Spinal cord (tissue), 10 donors: ENCODE measurements at places on chromosomes 13 and 19.
A peak's percentile ranks its signal among the peaks of the same experiment; 100 is the strongest.

DNA sequence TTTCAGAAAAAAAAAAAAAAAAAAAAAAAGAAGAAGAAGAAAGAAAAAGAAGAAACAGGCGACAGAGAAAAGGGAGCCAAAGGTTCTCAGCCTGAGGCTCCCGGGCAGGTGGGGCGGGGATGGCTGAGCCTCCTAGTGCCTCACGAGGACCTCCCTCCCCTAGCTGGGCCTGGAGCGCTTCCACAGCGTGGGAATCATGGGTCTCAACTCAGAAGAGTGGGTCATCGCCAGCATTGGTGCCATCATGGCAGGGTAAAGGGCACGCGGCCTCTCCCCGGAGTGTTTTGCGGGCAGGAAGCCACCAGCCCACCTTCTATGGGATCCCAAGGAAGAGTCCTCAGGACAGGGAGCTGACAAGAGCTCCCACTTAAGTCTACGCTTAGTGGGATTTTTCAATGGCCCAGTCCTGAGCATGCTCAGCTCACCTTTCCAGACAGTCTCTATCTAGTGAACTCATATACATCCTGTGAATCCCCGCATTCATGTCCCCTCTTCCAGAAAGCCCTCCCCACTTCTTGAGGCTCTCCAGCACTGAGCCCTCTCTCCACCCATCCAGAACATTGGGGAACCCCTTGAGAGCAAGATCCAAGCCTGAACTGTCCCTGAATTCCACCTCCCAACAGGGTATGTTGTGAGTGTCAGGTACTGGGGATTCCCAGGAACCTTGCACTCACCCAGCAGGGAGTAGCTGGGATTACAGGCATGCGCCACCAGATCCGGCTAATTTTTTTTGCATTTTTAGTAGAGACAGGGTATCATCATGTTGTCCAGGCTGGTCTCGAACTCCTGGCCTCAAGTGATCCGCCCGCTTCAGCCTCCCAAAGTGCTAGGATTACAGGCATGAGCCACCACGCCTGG lies 69.6 kb downstream of the ACSBG2 start:
- DNase-seq: no peak

- DNase-seq: no peak
Measured at GRCh38 chr19:22427547-22427946, 5.4 kb upstream of the ZNF98 start.

DNA sequence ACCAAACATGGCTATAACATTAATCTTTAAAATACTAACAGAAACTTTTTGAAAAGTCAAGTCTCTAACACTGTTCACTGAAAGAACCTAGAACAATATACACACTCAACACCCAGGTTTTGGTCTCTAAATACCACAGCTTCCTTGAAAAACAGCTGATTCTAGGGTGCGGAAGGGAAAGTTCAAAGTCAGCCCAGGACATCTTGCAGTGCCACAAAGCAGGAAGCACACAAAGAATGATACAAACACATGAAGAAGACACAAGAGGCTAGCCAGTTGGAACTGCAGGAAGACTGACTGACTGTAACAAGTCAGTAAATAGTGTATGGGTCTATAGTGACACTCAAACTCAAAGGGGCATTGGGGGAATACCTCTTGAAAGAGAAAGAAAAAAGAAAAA lies 4.6 kb downstream of the DEDD2 start:
- DNase-seq: no peak

- peak; percentile 76 for DNase-seq
Measured at GRCh38 chr19:34220472-34221063, 33.8 kb upstream of the GARRE1 start.

- DNase-seq: no peak
Measured at GRCh38 chr13:46267166-46267565, 55.4 kb downstream of the LRRC63 start.

GRCh38 chr19:53365899-53366493 lies 491 bp downstream of the ZNF525 start:
- DNase-seq: no peak

DNA sequence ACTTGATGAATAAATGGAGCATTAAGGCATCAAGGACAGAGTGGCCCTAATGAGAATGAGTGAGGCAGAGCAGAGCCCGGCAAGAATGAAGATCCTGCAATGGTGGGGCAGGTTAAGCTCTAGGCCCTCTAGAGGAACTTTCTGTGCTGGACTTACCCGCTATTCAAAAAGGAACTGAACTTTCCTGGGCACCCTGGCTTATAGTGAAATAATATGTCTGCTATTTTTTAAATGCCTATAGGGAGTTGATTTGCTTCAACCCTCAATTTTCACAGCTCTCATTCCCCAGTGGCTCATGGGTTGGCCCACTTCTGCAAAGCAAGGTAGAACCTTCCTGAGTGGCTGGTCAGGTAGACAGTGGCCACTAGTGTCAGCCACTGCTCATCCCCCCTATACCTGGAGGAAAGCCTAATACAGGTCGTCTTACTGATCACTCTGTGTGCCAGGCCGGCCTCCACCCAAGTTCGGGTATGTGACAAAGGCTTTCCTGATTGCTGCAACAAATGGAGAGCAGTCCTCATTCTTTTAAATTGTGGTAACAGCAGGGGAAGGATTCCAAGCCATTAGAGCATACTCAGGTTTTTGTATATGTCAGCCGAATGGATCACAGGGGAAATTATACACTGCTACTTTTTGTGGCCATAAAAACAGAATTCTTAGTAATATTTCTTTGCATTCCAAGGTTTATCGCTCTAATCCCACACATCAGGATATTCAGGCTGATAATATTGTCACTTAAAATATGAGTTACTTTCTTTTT lies 103.0 kb downstream of the KL start:
- DNase-seq: no peak

- no peak for DNase-seq
Measured at GRCh38 chr13:97492684-97493371, 58.9 kb downstream of the RAP2A start.

DNA sequence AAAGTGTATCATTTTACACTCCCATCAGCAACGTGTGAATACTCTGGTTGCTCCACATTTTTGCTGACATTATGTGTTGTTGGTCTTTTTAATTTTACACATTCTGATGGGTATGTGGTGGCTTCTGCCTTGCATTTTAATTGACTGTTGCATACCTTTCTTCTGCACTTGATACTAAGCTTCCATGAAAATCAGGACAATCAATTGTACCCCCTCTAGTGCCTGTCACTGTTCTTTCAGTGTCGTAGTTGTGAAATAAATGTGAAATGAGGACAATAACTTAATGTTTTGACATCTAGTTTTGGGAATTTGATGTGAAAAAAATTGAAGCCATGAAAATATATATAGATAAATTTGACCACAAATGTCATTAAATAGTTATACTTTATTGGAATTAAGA lies 6.7 kb downstream of the IFT88 start:
- DNase-seq: no peak

DNA sequence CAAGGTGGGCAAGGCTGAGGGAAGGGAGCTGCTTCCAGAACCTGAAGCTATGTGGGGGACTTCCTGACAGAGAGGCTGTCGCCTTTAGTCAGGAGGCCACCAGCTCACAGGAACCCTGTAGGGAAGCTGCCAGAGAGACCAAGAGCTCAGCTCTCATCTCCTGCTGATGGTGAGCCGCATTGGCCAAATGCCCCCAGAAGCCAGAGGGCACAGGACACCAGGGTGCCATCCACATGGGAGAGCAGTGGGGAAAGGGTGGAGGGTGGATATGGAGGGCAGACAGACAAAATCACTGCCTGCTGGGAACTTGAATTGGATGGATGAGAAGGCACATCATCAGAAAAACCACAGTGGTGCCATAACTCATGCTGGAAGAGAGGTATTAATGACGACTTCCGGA lies 36.0 kb downstream of the SERP2 start:
- no peak for DNase-seq

- DNase-seq: no peak
Measured at GRCh38 chr19:49583239-49583638, 2.1 kb downstream of the PRRG2 start.

DNA sequence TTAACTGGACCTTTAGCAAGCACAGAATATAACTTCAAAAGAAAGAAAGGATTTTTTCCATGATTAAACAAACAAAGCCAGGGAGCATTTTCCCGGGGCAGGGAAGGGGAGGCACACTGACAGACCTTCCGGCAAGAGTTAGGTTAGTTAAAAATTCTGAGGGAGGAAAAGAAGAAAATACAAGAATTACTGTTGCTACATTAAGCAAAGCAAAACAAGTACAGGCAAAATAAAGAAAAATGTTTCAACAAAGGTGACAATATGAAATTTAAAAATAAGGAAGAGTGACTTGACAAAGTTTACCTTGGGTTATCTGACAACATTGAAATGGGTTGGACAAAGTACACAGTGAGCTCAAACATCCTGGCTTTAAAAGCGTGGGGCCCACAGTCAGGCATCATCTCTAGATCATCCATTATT lies 51.5 kb downstream of the KLF12 start:
- DNase-seq: no peak

- DNase-seq: no peak
Measured at GRCh38 chr13:94558716-94559115, 37.2 kb downstream of the TGDS start.

DNA sequence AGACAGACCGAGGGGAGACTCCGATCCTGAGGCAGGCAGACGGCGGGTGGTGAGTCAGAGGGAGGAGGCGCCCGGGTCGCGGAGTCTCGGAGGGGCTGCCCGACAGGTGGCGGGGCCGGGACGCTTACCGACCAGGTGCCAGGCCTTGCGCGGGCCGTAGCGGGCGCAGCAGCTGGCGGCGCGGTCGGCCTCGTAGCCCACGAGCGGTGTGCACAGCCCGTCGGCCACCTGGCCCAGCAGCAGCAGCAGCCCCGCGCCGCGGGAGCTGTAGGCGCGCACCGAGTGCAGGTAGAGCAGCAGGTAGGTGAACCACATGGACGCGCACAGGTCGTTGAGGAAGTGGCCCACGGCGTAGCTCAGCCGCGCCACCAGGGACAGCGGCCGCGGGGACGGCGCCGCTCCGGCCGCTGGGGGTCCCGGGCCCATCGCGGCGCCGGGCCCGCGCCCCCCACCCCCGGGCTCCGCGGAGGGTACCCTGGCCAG lies 367 bp downstream of the MFSD12 start:
- peak; percentile 39 for DNase-seq

- peak; percentile 11 for DNase-seq
Measured at GRCh38 chr13:48975101-48975855, 434 bp upstream of the FNDC3A start.

- DNase-seq: no peak
Measured at GRCh38 chr13:46686171-46686570, 110.8 kb downstream of the ESD start.

DNA sequence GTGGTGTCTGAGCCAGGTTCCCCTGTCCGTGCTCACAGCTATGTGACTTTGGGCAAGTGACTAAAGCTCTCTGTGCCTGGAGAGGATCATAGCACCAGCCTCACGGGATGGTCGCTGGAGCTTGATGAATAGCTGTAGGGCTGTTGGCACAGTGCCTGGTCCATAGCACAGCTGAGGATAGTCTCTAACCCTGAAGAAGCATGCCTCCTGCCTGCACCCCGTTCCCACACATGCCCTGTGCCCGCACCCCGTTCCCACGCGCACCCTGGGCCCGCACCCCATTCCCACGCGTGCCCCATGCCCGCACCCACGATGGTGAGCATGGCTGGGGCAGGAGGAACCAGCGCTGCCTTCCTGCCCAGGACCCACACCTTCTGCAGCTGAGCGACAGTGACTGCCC lies 63.7 kb upstream of the F7 start:
- DNase-seq: no peak

DNA sequence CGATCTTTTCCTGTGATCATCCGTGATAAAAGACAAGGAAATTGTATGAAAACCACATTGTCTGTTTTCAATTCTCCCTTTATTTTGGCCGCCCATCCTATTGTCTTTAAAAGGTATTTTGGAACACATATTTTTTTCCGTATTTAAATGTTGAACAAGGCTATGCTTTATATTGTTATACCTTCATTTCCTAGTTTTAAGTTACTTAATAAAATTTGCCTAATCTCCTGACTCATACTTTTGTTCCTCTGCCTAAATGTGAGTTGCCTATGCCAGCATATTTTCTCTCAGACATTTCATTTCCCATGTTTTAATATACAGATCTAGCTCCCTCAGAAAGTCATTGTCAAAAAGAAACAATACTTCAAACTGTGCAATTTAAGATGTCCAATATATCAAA lies 104.2 kb downstream of the SLITRK6 start:
- no peak for DNase-seq

DNA sequence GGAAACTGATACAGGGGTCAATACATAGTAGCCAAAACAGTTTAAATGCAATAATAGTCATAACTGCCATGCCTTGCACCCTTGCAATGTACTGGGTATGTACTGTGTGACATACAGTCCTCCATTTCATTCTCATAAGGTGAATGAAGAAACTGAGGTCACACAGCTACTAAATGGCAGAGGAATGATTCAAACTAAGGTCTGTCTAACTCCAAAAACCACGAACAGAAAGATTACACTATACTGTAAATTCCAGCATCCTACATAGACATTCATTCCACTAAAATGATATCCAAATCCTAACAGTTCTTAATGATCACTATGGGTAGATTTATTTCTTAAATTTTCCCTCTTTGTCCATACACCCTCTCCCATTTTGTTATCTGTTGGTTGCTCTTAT lies 238.1 kb upstream of the SERP2 start:
- DNase-seq: no peak

- DNase-seq: no peak
Measured at GRCh38 chr19:38386971-38387549, 774 bp downstream of the GGN start.

DNA sequence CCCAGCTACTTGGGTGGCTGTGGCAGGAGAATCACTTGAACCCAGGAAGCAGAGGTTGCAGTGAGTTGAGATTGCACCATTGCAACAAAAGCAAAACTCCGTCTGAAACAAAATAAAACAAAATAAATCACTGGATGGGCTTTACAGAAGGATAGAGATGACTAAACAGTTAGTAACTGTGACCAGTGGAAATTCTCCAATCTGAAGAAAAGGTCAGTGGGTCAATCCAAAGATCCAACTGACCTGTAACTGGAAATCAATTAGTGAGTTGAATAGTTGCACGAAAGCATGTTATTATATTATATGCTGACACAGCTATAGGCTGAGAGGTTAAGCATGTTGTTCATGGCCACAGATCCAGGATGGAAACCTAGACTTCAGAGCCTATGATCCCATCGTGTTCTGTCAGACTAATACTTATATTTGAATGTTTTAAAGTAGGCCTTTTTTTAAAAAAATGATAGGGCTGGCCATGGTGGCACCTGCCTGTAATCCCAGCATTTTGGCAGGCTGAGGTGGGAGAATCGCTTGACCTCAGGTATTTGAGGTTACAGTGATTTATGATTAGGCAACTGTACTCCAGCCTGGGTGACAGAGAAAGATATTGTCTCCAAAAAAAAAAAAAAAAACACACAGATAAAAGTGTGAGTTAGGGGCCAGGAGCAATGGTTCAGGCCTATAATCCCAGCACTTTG lies 1.4 kb downstream of the ECH1 start:
- DNase-seq: no peak

DNA sequence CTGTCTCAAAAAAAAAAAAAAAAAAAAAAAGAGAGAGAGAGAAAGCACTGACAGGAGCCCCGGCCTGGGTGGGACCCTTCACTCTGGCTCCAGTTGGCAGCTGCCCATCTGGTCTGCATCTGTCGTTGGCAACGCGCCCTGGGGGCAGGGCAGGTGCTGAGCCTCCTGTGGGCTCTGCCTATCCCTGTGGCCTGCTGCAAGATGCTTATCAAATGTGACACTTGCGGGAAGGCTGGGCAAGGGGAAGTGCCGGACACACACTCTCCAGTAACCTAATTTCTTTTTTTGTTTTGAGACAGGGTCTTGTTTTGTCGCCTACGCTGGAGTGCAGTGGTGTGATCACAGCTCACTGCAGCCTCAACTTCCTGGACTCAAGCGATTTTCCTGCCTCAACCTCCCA lies 10.7 kb upstream of the KPTN start:
- DNase-seq: no peak

- no peak for DNase-seq
Measured at GRCh38 chr13:66224663-66225062, 1005.5 kb downstream of the PCDH9 start.
